Stimulated activated CD4-positive, alpha-beta T cell treated with anti-CD3 and anti-CD28 coated beads, Interleukin-1b, Interleukin-23, amount 100 ng/mL, for 1 hour (primary cell): ENCODE measurements at places on chromosomes 7 and 10.
A peak's percentile ranks its signal among the peaks of the same experiment; 100 is the strongest.

- no peak for DNase-seq
Observed at GRCh38 chr7:4841007-4841784, 20.6 kb downstream of the PAPOLB start.

DNA sequence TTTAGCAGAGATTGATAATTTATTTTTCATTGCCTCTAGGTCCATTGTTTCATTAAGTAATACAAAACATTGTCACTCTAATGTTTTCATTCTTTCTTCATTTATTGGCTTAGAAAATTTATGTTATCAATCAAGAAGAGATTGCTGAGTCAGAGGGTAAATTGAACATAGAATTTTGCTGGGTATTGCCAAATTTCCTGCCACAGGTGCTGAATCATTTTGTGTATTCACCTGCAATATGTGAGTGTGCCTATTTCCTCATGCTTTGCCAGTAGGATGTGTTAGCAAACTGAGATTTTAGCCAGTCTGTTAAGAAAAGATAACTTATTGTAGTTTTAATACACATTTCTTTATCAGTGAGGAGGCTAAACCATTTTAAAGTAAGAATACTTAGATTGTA, 38.0 kb downstream of the MARCHF5 start:
- DNase-seq: no peak

DNA sequence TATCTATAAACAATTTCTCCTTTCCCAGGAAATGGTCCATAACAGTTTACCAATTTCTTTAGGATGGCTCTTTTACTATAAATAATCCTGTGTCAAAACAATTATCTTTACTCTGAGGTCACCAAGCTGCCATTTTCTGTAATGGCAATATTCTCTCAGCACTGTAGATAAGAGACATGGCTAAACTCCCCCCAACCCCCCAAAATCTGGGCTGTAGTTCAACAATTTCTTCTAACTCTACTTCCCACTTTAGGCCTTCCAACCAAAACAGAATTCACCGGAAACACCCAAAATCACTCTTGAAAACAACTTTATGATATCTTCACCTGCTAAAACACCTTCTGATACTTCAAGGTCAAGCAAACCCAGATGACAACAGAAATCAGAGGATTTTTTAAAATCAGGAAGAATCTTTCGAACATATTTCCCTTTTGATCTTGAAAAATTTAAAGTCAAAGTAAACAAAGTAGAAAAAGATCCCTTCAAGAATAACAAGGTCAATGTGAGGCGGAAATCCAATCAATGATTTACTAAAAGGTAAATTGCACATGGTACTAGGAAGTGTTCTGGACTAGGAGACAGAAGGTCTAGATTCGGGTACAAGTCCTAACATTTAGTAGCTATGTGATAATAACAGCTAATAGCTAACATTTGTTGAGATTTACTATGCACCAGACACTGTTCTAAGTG, 176.8 kb downstream of the CPEB3 start:
- DNase-seq: no peak

DNA sequence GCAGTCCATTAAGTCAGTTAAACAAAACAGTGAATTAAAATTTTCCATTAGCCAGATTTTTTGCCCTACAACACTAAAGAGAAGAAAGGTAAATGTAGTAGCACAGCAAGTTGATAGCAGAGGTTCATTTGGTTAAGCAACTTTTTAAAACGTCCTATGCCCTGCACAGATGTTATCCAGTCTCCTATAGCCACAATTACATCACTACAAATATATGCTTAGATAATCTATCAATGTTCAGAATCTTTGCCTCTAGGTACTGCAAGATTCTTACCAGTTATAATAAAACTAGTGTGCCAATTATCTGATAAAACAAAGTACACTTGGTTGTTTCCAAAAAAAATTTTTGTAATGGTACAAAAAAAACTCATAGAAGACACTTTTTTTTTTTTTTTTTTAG, 175.5 kb upstream of the MYO3A start:
- DNase-seq: no peak

DNA sequence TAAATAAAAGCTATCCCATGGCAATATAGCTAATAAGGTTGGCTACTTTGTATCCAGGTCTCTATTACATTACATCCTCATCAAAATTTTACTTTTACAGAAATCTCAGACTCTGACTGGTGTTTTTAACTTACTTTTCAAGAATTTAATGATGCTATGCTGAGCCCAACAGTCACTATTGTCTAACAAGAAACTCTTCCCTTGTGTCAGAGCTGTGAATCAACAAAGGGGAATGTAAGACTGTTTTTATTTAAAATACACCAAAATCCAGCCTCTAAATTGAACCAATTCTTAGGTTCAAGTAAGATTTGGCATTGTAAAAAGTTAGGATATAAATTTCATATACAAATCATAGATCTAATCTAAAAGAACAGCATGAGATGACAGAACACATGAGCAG, 7.0 kb downstream of the RTKN2 start:
- DNase-seq: no peak

DNA sequence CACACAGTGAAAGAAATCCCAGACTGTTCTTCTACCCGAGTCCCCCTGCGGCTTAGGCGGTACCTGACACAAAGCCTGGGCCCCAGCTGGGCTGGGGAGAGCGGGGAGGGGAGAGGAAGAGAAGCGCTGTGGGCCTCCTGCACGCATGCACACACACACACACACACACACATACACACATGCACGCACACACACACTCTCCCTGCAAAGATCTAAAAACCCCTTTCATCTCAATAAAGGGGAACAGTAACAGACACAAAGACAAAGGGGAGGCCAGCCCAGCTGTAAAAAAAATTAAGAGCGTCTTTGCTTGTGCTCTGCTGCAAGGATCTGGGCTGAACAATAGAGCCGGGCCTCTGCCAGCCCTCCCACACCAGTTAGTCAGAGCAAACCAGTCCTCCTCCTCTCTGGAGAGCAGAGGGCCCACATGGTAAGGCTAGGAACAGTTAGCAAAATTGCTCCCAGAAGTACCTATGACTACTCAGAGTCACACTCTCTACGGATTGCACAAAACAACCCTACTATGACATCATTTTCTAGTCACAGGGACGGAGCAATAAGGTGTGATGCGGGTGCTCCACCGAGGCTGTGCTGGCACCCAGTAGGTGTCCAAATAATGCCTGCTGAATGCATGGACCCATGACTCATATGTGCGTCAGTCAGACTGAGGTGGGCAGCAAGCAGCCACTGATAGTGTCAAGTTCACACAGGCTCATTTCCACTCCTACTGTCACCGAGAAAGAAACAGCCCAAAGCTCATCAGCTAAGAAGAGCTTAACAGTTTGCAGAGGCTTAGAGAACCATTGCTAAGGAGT, 9.2 kb downstream of the ITPRIP start:
- DNase-seq: no peak

DNA sequence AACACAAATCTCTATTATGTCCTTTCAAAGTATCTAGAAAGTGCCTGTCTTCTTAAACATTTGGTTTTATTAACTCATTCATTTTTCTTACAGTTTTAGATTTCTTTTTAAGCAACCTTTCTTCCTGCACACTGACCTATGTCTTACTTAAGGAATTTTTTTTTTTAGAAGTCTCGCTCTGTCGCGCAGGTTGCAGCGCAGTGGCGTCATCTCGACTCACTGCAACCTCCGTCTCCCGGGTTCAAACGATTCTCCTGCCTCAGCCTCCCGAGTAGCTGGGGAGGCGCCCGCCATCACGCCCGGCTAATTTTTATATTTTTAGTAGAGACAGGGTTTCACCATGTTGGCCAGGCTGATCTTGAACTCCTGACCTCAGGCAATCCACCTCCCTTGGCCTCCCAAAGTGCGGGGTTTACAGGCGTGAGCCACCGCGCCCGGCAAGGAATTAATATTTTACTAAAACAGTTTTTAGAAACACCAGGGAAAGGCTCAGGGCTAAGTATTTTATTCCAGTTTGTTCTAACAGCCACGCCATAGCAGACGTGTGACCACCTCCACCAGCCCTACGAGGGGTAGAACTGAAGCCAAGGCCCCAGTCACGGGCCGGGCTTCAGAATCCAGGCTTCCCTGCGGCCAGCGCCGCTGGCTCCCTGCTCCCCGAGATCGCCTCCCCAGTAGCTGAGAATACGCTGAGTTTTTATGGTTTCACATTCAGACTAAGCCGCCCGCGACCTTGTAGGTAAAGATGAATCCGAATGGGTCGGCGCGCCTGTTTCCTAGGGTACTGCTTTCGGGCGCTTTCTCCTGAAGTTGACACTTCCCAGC, 941 bp upstream of the LUC7L2 start:
- peak; percentile 19 for DNase-seq

GRCh38 chr7:44275957-44276570, 49.3 kb downstream of the CAMK2B start:
- no peak for DNase-seq

GRCh38 chr10:8485032-8485431, 430.5 kb downstream of the GATA3 start:
- no peak for DNase-seq

GRCh38 chr10:102300278-102300843, 55.0 kb downstream of the GBF1 start:
- DNase-seq: no peak

- no peak for DNase-seq
Observed at GRCh38 chr10:33129996-33130386, 172.0 kb upstream of the ITGB1 start.

- DNase-seq: no peak
Observed at GRCh38 chr10:111131168-111131799, 54.5 kb downstream of the ADRA2A start.

DNA sequence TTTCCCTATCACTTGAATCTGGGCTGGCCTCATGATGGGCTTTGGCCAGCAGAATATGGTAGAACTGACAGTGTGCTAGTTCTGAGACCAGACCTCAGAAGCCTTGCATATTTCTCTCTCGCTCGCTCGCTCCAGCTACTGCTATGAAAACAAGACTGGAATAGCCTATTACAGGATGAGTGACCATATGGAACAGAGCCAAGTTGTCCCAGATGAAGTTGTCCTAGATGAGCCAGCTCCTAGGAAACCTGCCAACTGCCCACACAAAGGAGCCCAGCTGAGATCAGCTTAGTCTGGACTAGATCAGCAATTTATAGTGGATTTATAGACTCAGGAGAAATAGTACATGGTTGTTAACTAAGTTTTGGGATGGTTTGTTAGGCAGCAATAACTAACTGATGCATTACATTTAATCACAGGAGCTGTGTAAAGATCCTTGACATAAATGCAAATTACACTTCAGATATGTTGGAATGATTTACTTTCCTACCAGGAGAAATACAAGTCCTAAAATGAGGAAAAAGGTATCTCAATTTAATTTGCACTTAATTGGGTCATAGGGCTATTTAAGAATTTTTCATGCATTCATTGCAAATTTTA, 6.8 kb upstream of the HECW1 start:
- no peak for DNase-seq

DNA sequence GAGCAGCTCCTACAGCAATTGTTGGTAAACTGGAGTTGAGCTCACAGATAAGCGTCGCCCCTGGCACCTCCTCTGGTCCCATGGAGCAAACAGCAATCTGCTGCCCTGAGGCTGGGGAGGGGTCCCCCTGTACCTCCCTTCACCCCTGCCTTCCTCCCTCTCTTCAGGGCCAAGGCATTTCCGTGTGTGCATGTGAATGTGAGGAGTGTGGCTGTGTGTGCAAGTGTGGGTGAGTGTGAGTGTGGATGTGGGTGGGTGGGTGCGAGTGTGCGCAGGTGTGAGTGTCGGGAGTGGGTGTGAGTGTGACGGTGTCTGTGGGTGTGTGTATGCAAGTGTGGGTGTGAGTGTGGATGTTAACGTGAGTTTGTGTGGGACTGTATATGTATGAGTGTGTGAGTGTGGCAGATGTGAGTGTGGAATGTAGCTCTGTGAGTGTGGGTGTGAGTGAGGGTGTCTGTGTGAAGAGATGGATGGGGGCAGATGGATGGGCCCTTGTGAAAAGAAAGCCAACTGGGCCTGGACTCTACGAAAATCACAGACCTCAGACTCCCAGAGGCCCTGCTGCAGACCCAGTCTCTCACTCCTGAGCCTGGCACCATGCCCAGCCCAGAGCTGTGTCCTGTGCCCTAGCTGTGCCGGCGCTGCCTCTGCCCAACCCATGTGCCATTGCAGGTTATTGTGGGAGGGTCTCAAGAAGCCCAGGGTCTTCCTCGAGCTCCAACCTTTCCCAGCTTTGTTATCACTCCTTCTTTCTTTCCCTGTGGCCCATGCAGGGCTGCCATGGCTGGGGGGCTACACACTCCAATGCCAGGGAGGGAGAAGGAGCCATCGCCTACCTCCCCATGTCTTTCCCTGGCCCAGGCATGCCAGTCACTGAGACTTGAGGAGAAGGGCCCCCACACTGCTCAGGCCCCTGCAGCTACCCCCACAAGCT, 73.9 kb downstream of the GRID1 start:
- DNase-seq: no peak

- DNase-seq: no peak
Observed at GRCh38 chr7:51233374-51233773, 83.2 kb downstream of the COBL start.

GRCh38 chr10:114350751-114351150, 53.6 kb downstream of the AFAP1L2 start:
- DNase-seq: no peak

DNA sequence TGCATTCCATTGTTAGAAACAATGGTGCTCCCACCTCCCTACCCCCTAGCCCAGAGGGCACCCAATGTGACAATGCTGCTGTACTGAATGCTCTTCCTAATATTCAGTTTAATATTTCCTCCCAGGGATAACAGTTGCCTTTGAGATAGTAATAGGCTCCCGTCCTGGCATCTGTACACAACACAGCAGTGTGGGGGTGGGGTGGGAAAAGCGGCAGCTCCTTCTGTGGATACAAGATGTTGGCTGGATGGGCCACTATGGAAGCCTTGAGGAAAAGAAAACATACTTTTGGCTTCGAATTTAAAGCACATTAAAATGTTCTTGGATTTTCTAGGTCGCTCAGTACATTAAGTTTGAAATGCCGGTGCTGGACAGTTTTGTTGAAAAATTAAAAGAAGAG, 9.2 kb upstream of the ZNF22 start:
- DNase-seq: no peak

DNA sequence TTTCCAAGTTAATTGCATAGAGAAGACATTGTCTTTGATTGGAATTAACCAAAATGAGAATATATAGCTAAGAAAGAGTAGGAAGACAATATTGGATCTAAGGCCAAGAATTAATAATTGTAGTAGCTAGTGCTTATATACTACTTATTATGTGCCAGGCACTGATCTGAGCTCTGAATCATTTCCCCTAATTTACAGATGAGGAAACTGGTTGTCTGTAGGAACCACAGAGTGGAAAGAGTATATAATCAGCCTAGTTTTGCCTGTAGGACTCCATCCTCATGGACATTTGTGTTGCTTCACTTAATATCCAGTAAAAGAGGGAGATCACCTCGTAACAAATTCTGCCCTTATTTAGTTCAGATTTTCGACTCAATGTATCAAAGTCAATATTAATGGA, 127.9 kb downstream of the ARID5B start:
- no peak for DNase-seq

DNA sequence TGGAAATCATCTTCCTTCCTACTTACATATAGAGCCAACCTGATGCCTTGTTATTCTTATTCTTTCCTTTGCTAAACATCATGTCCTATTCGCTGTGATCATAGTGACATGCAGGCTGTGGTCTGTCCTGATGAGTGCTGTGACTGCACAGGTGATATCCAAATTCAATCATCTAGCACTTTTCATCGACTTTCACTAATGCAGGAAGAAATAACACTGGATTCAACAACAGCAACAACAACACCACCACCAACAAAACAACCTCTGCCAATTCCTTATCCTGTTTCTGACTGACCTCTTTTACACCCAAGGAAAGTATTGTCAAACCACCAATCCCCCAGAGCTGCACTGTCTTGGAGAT, 203.2 kb upstream of the PHYHIPL start:
- no peak for DNase-seq
